ENCODE measurements at places on chromosomes 16 and 17.

DNA sequence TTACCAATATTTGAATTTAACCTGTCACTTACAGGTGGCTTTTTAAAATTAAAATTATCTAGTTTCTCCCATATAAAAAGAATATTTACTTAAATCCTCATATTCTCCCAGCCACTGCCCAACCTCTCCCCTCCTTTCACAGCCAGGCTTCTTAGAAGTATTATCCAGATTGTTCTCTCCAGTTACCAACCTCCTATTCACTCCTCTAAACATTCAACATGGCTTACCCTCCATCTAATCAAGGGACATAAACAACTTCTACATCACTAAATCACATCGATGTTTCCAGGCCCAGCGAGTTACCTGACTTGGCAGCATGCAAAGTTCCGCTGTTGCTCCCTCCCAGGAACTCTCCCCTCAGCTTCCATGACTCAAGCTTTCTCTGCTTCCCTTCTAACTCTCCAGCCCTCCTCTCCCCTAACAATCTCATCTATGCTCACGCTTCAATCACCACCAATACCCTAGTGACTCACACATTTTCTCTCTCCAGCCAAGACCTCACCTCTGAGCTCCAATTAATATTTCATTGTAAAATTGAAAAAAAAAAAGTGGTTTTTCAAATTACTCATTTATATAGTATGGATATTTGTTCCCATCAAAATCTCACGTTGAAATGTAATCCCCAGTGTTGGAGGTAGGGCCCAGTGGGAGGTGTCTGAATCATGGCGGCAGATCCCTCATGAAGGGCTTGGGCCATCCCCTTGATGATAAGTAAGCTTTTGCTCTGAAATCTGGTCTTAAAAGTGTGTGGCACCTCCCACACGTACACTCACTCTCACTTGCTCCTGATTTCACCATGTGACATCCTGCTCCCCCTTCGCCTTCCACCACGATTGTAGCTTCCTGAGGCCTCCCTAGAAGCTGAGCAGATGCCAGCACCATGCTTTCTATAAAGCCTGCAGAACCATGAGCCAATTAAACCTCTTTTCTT is 88.5 kb downstream of the HELZ start:
- DNase-seq: peak; percentile 19

GRCh38 chr17:50027881-50028735 is 27.8 kb upstream of the ITGA3 start:
- DNase-seq: no peak

DNA sequence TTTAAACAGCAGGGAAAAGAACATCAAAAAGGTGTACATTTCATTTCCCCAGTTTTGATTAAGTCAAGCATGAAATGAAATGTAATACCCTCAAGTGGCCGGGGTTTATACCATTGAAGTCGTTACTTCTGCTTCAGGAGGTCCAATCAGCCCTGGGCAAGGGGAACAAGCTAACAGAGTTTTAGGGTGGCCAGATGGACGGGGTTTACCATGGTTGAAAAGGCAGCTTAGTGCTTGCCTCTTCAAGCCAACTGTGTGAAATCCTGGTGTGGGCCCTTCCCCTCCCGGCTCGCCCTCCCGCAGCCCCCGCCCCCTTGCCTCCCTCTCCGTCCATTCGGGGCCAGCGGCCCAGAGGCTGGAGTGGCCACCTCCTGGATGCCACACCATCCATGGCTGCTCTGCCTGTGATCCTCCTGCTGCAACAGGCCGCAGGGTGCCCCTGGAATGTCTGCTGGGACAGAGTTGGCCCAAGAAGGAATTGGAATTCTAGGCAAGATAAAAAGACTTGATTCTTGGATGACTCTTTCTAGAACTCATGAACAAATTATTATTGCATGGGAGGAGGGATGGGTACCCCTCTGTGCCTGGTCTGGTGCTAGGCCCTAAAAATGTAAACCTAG is 296.2 kb upstream of the IRX3 start:
- DNase-seq: no peak

- no peak for DNase-seq
These were observed 27.9 kb downstream of the OMG start for GRCh38 chr17:31269036-31269577.

- DNase-seq: no peak
These were observed 80.8 kb downstream of the OMG start for GRCh38 chr17:31216031-31216751.

DNA sequence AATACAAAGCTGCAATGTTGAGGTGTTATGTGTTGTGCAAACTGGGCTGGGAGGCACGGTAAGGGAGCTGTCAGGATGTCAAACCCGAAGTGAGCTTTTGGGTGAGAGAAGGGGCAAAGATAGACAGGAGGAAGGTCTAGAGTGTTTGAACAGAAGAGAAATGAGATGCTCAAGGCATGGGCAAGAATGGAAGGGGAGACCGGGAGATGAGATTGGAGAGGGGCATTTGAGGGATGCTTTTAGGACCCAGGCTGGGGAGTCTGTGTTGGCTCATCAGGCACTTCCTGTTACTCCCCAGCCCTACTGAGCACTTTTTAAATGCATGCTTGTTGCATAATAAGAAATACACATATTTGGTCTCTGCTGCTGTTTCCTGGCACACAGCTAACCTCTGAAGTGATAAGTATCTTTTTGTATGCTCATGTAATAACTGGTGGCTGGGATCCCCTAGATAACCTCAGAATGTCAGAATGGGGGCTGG is 13.7 kb downstream of the UNC45B start:
- DNase-seq: no peak

DNA sequence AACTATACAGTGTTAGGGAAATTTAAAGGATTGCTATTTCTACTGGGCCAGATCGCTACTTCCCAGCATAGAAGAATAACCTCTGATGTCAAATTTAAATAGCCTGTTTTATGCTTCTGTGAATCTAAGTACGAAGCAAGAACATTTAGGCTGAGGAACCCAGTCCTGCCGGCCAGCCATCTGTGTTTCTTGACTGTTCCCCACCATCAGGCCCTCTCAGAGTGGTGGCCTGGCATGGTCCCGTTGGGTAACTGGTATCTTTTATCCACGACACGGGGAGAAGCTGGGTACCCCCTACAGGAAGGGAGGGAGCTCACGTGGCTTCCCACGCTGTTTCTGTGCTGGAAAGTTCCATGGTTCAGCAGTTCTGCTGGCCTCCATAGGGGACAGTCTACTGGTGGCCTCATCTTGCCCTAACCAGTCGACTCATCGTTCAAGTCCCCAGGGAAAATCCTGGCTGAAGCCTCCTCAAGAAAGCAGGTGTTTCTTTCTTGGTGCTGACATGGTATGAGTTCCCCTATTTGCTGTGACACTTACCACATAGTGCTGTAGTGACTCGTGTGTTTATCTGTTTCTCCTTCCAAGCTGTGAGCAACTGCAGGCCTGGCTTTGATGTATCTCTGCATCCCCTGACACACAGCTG is 201.7 kb upstream of the NLRP1 start:
- DNase-seq: no peak

DNA sequence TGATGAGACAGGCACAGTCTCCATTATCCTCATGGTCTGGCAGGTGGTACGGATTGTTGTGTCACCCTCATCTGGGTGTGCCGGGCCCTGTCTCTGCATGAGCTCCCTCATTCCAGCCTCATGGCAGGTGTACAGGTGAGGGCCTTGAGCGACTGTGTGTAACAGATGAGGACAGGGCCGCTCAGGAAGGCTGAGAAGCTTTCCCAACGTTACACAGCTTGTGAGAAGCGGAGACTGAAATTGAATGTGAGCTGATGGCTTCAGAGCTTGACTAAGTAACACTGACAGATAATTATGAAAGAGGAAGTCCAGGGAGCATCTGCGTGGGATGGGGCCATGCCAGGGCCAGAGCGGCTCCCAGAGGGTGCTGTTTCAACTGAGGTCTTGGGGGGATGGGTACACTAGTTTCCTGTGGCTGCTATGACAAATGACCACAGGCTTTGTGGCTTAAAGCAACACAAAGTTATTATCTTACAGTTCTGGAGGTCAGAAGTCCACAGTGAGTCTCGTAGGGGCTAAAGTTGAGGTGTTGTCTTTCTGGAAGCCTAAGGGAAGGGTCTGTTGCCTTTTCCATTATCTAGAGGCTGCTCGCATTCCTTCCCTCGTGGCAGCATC is 36.7 kb downstream of the CMIP start:
- peak; percentile 25 for DNase-seq
